ENCODE measurements at places on chromosomes 7 and 10.
A peak's percentile ranks its signal among the peaks of the same experiment; 100 is the strongest.

DNA sequence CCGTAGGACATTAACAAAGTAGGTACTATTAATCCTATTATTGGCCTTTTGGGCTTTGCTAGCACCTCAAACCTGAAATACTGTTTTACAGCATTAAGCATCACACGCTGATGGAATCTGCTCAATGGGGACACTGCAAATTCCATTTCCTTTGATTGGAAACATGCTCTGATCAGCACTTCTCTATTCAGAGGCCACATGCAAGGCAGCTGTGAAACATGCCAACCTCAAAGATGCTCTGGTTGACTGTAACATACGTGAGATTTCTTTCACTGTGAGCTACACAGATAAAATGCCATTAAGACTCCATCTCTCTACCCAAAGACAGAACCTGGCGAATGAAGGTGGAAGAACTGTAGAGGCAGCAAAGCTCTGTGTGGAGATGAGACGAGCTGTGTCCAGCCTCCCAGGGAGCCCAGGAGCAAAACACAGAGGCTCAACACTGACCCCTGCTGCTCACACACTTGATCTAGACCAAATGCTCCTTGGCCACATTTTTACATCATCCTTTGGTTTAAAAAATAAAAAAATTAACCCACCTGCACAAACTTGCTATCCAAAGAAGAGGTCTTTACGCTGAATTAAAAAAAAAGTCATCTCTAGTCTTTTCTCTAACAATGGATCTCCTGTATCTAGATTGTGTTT is 8.0 kb downstream of the RSU1 start:
- H3K36me3 ChIP-seq, result peaks cover 4% of the 10 kb centered on the region
- no peak overlapping the region for H3K4me3 ChIP-seq
- no peak for DNase-seq
- H3K27me3 ChIP-seq, result no peaks in the 10 kb centered on the region
- peaks cover 9% of the 10 kb centered on the region for H3K4me1 ChIP-seq

GRCh38 chr7:19377611-19378344 is 232.6 kb upstream of the FERD3L start:
- no peak for DNase-seq
- no peaks in the 10 kb centered on the region for H3K27me3 ChIP-seq
- no peak overlapping the region for H3K27ac ChIP-seq
- no peaks in the 10 kb centered on the region for H3K4me1 ChIP-seq
- H3K36me3 ChIP-seq, result no peaks in the 10 kb centered on the region

DNA sequence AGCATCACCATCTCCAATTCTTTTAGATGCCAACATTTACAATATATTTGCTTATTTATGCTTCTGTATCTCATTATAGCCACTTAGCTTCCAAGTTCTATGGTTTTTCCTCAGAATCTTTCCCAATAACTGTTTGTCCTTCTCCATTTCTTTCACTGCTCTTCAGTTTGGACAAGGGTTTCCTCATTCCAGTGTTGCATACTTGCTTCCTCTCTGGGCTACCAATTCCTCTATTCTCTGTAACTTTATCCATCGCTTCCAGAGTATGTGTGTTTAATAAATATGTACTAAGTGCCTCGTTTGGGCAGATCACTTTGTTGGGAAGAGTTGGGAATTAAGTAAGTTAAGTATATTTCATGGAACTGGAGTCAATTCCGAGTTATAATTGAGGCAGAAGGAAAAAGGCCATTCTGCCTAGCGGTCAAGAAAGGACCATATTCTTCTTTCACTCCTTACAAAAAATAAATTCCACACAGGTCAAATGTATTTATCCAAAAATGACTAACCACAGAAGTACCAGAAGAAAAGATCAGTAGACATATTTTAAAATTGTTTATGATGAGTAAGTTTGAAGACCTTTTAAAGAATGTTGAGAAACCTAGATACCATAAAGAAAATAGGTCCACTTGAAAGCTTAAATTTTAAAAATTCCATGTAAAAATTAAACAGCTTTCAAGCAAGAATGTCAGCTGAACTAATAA is 10.8 kb downstream of the STAMBPL1 start:
- H3K4me1 ChIP-seq, result no peaks in the 10 kb centered on the region
- no peak overlapping the region for H3K27ac ChIP-seq
- no peak overlapping the region for H3K4me3 ChIP-seq
- no peaks in the 10 kb centered on the region for H3K27me3 ChIP-seq
- DNase-seq, result no peak

GRCh38 chr7:37000511-37000910 is 276.2 kb upstream of the AOAH start:
- no peak for DNase-seq
- no peaks in the 10 kb centered on the region for H3K4me1 ChIP-seq
- no peaks in the 10 kb centered on the region for H3K27me3 ChIP-seq
- no peak overlapping the region for H3K4me3 ChIP-seq

GRCh38 chr10:117431160-117431559 is 55.9 kb upstream of the PDZD8 start:
- DNase-seq, result no peak
- no peaks in the 10 kb centered on the region for H3K36me3 ChIP-seq
- no peaks in the 10 kb centered on the region for H3K27me3 ChIP-seq
- H3K4me1 ChIP-seq, result no peaks in the 10 kb centered on the region
- no peak overlapping the region for H3K27ac ChIP-seq
- H3K4me3 ChIP-seq, result no peak overlapping the region

DNA sequence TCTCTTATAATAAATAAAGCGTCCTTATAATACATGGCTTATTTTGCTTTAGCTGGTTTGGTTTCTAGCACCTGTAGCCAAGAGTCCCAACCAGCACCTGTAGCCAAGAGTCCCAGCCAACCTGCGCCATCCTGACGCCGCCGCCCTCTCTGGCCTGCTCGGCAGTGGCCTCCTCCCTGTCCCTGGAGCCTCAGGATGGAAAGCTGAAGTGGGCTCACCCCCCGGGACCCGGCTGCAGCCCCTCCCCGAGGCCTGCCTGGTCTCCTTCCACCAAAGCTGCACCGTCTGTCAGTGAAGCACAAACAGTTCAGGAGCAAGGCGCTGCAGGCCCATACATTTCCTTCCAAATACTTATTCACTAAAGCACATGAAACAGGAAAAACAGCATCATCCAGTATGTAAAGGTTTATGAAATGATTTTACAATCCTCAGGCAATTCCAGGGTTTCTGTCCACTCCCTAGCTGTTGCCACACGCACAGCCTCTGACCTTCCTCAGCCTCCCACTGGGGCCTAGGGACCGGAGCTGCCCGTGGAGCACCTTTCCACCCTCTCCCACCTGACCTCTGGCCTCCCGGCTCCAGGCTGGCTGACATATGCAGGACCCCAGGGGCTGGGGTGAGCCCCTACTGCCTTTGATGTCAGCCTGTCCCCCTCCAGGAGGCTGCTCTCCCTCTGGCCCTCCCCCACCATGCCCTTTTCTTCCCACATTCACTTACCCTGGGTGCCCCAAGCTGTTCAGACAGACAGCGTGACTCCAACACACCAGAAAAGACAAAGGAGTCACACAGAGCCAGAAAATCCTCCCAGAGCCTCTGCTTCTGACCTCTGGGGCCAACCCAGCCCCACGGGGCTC is 149.6 kb upstream of the PPP2R2D start:
- no peak for DNase-seq
- H3K4me3 ChIP-seq, result no peak overlapping the region
- H3K27me3 ChIP-seq, result no peaks in the 10 kb centered on the region
- peaks cover 6% of the 10 kb centered on the region for H3K4me1 ChIP-seq
- no peaks in the 10 kb centered on the region for H3K36me3 ChIP-seq

DNA sequence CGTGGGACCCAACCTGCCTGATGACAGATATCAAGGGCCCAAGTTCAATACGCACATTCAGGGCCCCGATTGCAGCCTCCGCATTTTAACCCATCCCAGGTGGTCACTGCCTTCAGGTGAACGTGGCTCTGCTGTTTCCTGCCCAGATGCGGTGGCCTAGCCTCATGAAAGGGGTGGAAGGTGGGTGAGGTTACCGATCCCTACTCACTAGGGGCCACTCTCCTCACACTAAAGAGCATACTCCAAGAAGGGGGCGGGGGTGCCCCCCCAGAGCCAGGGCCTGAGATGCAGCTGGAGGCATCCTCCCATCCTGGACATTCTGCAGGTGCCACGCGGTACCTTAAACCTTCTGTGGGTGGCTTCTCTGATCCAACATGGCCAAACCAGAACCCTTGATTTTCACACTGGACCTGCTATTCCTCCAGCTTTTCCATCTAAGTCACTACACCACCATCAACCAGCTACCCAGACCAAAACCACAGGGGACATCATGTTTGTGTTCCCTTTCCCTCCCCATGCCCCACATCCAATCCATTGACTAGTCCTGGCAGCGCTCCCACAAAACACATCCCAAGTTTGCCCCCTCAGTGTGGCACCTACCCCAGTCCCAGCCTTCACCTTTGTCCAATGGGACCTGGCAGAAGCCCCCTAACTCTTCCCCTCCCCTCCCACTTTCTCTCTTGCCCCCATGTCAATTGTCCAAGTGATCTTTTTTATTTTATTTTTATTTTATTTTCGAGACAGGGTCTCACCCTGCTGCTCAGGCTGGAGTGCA is 30.0 kb downstream of the PRLHR start:
- H3K27ac ChIP-seq, result no peak overlapping the region
- H3K4me1 ChIP-seq, result peaks cover 38% of the 10 kb centered on the region
- no peaks in the 10 kb centered on the region for H3K36me3 ChIP-seq
- H3K27me3 ChIP-seq, result no peaks in the 10 kb centered on the region
- DNase-seq, result no peak
- no peak overlapping the region for H3K4me3 ChIP-seq

GRCh38 chr7:158097453-158098124 is 490.0 kb downstream of the PTPRN2 start:
- no peak overlapping the region for H3K4me3 ChIP-seq
- no peaks in the 10 kb centered on the region for H3K36me3 ChIP-seq
- H3K4me1 ChIP-seq, result no peaks in the 10 kb centered on the region
- H3K27me3 ChIP-seq, result no peaks in the 10 kb centered on the region
- H3K27ac ChIP-seq, result no peak overlapping the region

GRCh38 chr7:116111475-116111874 is 80.9 kb upstream of the TFEC start:
- no peaks in the 10 kb centered on the region for H3K27me3 ChIP-seq
- no peak overlapping the region for H3K27ac ChIP-seq
- DNase-seq, result no peak

- no peaks in the 10 kb centered on the region for H3K4me1 ChIP-seq
- no peaks in the 10 kb centered on the region for H3K36me3 ChIP-seq
- no peaks in the 10 kb centered on the region for H3K27me3 ChIP-seq
- no peak overlapping the region for H3K4me3 ChIP-seq
- DNase-seq, result no peak
Observed at GRCh38 chr7:72159911-72160310, 252.2 kb downstream of the CALN1 start.

- H3K27me3 ChIP-seq, result no peaks in the 10 kb centered on the region
- H3K27ac ChIP-seq, result peak overlapping the region; percentile 99
- no peaks in the 10 kb centered on the region for H3K36me3 ChIP-seq
- no peak overlapping the region for H3K4me3 ChIP-seq
- DNase-seq, result no peak
- peaks cover 100% of the 10 kb centered on the region for H3K4me1 ChIP-seq
Observed at GRCh38 chr10:104323085-104323484, 15.2 kb downstream of the ITPRIP start.

GRCh38 chr7:134461916-134462315 is 3.0 kb upstream of the AKR1B1 start:
- H3K27me3 ChIP-seq, result no peaks in the 10 kb centered on the region
- DNase-seq, result no peak
- peaks cover 29% of the 10 kb centered on the region for H3K4me1 ChIP-seq
- H3K36me3 ChIP-seq, result no peaks in the 10 kb centered on the region
- H3K27ac ChIP-seq, result no peak overlapping the region

GRCh38 chr7:4170997-4171786 is 510.9 kb upstream of the FOXK1 start:
- no peaks in the 10 kb centered on the region for H3K4me1 ChIP-seq
- peaks cover 34% of the 10 kb centered on the region for H3K27me3 ChIP-seq

DNA sequence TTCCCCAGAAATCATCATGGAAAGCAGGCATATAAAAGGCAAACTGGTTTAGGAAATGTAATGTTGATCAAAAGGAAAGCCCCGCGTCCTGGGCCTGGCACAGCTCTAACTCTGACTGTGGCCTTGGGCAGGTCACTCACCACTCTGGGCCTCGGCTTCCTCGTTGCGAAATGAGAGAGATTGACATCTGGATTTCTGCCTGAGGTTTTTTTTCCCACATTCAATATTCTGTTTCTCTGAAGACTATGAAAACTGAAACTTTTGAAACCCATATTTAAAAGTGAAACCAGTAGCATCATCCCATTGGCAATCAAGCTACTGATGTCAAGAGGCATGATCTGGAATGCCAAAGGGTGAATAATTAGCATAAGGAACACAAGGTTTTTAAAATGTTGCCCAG is 369.7 kb upstream of the NPVF start:
- no peaks in the 10 kb centered on the region for H3K27me3 ChIP-seq
- no peak overlapping the region for H3K4me3 ChIP-seq
- H3K4me1 ChIP-seq, result peaks cover 5% of the 10 kb centered on the region

DNA sequence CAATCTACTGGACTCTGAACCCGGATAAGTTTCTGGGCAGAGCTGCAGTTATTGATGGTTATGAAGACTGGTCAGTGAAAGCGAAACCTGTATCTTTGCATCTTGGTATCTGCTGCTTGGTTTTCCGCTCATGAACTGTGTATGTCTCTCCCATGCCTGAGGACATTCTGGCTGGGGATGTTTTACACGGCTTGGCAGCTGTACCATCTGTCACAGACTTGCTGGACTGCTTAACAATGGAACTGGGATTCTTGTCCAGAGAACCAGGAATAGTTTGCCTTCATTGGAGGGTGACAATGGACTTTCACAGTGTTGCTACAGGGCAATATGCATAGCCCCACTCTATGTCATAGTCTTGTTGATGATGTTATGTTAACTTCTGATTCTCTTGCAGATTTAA is 119.9 kb upstream of the TMEM106B start:
- no peaks in the 10 kb centered on the region for H3K27me3 ChIP-seq
- H3K4me1 ChIP-seq, result no peaks in the 10 kb centered on the region
- H3K27ac ChIP-seq, result no peak overlapping the region
- H3K36me3 ChIP-seq, result no peaks in the 10 kb centered on the region

DNA sequence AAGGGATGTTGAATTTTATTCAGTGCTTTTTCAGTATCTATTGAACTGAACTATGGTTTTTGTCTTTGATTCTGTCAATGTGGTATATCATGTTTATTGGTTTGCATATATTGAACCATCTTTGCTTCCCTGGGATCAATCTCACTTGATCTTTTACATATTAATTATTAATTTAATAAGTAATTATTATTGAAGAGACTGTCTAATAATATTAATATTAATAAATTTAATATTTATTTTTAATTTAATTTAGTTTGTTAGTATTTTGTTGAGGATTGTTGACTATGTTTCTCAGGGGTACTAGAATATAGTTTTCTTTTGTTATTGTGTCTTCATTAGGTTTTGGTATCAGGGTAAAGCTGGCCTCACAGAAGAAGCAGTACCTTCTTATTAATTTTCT is 26.5 kb upstream of the TRA2A start:
- no peaks in the 10 kb centered on the region for H3K27me3 ChIP-seq
- no peak overlapping the region for H3K27ac ChIP-seq
- H3K4me1 ChIP-seq, result no peaks in the 10 kb centered on the region
- H3K4me3 ChIP-seq, result no peak overlapping the region
- no peak for DNase-seq
- no peaks in the 10 kb centered on the region for H3K36me3 ChIP-seq

All from esophagus squamous epithelium (tissue), 5 donors.